ENCODE measurements at places on chromosomes 6 and 20.

- no peak for DNase-seq
Observed at GRCh38 chr20:24698189-24698588, 228.8 kb downstream of the SYNDIG1 start.

GRCh38 chr6:14241255-14242070 is 123.9 kb downstream of the CD83 start:
- no peak for DNase-seq

GRCh38 chr20:19435821-19436220 is 223.4 kb downstream of the SLC24A3 start:
- no peak for DNase-seq

DNA sequence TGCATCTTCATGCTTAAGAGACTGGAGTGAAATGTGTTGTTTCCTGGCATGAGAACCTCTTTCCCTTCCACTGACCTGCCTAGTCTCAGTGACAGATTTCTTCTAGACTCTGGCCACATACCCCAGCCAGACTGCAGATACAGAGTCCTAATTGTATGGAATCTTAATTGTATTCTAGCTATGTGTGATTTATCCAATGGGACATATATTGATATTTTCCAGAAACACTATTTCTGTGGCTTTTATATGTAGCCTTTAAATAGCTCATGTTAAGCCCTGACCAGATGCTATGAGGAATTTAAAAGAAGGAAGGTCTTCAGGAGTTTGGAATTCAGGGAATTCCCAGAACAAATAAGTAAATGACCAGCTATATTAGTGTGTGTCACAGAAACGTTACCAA is 99.0 kb downstream of the FIG4 start:
- peak; percentile 31 for DNase-seq

DNA sequence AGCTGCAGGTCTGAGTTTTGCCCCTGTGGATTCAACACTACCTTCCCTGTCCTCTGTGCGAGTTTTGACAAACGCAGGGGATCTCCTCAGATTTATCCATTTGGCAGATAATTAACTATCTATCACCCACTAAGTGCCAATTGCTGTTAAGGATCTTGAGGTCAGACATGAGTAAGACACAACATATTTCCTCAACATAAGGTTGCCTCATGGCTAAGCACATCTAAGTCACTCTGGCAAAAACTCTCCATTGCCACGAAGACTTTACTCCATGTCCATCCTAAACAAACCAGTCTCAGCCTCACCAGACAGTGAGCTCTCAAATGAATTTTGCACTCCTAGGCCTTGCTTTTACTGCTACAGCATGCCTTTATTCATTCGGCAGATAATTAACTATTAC is 408.4 kb downstream of the MAFB start:
- no peak for DNase-seq

DNA sequence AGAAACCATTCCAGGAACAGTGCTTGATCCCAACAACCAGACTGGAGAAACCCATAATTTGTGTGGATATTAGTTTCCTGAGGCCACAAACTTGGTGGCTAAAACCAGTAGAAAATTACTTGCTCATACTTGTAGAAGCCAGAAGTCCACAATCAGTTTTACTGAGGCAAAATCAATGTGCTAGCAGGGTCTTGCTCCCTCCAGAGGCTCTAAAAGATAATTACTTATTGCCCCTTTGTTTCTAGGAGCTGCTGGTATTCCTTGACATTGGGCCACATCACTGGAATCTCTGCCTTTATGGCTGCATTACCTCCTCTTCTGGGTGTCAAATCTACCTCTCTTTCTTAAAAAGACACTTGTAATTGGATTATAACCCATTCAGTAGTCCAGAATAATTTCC is 142.2 kb upstream of the SAMD5 start:
- DNase-seq = no peak

DNA sequence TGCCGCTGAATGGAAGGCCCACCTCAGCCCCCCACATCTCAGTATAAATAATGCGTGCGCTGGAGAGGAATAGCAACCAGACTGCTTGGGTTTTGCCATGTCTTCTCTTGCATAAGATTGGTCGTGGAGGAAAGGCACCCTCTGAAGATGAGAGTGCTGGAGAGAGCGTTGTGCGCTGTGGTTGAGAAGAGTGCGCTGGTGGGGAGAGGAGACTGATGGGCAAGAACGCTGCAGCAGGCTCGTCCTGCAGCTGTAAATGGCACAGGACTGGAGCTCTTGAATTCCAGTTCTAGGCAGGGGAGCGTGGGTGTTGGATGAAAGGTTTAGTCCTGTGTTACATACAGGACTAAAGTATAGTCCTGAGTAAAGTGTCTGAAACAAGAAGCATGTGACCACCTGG is 51.5 kb downstream of the RPRD1B start:
- DNase-seq = no peak

DNA sequence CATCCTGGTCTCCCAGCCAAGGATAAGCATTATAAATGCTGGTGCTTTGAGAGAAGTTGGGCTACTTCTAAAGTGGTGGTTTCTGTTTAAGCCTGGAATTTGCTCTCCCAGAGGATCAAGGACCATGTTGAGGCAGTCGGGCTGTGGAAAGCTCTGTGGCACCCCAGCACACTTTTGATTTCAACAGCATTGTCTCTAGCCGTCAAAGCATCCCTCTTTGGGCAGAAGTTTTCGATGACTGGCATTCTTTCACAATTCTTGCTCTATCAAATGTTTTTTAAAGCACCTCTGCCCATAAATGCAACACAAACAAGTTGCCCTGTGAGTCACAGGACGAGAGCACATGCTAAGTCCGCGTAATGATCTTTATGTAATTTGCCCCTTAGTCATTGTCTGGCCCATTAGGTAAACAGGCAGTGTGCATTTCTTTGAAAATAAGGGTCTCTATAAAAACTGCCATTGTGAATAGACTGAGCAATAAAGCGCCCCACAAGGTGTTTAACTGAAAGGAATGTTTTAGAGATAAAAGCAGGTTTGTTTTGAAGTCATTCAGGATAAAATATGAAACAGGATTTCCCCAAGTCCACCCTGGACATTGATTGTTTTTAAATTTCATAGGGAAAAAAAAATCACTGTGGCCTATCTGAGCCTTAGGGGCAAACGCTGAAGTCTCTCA is 44.7 kb upstream of the FOXQ1 start:
- no peak for DNase-seq

DNA sequence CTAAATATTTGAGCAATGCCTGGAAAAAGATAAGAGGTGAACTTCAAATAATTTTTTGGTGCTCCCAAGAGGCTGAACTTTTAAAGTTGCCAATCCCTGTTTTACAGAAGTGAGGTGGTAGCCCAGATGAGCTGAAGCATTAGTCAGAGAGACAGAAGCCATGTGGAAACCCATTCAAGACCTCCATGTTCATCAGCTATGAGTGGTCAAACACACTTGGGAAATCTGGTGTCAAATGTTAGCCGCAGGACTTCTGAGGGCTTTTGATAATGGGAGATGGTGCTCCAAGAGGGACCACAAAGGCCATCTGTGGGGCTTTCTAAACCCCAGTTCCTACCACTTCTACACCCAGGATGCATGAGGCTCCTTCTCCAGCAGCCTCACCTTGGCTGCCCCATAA is 77.5 kb upstream of the MRPS10 start:
- no peak for DNase-seq

DNA sequence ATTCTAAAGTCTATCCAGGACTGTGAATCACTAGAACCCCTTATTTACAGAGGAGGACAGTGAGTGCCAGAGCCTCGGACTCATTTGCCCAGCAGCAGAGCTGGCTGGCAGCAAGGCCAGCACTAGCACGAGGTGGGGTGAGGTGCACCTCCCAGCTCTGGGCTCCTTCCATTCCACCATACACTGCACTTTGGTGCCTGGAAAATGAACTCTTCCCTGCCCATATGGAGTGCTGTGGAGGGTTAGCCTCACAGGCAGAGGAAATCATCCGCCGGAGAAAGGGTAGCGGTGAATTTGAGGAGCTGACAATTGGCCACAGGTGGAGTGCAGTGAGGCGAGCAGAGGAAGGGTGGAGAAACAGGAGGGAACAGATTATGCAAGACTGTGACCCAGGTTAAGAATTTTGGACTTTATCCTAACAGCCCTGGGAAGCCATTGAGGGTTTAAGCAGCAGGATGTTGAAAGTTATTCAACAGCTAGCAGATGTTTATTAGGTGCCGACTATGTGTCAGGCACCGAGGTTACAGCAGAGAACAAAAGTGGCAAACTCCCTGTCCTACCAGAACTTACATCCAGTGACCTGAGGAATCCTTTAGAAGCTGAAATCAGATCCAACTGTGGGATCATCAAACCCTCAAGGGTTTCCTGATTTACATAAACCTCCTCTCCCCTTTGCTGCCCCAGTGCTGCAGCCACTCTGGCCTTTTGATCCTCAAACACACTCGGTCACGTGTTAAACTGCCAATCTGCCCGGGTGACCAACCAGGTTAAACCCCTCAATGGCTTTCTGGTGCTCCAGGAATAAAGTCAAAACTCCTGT is 6.2 kb downstream of the TRIM26 start:
- no peak for DNase-seq

DNA sequence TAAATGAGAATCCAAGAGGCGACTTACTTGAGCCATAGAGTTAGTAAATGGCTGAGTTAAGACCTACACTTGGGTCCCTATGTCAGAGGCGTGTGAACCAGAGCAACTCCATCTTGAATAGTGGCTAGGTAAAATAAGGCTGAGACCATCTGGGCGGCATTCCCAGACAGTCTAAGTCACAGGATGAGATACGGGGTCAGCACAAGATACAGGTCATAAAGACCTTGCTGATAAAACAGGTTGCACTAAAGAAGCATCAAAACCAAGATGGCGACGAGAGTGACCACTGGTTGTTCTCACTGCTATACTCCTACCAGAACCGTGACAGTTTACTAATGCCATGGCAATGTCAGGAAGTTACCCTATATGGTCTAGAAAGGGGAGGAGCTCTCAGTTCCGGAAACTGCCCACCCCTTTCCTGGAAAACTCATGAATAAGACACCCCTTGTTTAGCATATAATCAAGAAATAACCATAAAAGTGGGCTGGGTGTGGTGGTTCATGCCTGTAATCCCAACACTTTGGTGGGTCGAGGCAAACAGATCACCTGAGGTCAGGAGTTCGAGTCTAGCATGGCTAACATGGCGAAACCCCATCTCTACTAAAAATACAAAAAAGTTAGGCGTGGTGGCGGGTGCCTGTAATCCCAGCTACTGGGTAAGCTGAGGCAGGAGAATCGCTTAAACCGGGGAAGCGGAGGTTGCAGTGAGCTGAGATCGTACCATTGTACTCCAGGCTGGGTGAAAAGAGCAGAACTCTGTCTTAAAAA is 43.9 kb upstream of the EEF1A1 start:
- no peak for DNase-seq

DNA sequence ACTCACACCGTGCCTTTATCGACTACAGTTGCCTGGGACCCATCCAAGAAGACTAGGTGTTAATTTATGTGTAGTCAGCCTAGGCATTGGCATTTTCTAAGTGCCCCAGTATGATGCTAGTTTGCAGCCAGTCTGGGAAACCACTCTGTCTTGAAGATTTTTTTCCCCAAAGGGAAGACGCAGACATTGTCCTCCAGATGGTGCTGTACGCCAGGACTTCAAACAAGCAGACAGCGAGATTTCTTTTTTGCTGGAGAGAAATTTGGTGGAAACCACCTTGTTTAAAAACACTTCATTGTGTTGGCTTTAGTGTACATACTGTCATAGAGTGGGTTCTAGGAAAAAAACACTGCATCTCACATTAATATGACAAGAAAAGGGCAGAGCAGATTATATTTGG is 30.0 kb downstream of the ALDH5A1 start:
- peak; percentile 22 for DNase-seq

- no peak for DNase-seq
Observed at GRCh38 chr6:1242021-1242420, 69.9 kb upstream of the FOXQ1 start.

GRCh38 chr6:125252891-125253290 is 48.9 kb downstream of the HDDC2 start:
- peak; percentile 18 for DNase-seq

DNA sequence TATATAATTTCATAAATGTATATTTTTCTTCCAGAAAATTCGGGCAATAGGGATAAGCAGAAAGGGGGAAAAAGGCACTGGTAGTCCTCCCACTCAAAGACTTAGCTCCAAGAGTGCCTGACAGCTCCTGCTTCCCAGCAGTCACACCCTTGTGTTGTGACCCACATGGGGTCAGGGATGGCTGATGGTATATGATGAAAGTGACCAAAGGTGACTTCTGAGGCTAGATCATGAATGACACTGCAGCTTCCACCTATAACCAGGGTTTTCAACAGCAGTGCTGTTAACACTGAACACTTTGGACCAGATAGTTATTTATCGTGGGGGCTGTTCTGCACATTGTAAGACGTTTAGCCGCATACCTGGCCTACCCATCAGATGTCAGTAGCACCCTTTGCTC is 22.3 kb downstream of the FAM50B start:
- no peak for DNase-seq

- no peak for DNase-seq
Observed at GRCh38 chr6:168534265-168534664, 93.3 kb downstream of the SMOC2 start.

GRCh38 chr6:129759796-129760605 is 50.0 kb upstream of the ARHGAP18 start:
- no peak for DNase-seq

DNA sequence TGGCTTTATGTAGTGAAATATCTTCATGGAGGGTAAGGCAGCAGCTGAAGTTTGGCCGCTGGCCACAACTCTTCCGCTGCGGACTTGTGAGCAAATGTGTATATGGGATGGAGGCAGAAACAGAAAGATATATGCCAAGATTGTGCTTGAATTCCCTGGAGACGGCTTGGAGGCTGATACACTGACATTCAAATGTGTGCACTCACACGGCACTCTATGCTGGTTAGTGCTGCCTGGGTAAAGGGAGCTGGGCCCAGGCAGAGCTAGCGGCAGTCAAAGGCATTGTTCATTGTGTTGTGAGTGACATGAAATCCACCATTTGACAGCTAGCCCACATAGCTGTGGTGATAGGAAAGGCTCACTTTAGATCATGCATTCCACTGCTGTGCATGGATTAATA is 202.7 kb downstream of the CLIC5 start:
- DNase-seq = no peak

- DNase-seq = no peak
Observed at GRCh38 chr20:50425076-50425475, 85.1 kb upstream of the PTPN1 start.

DNA sequence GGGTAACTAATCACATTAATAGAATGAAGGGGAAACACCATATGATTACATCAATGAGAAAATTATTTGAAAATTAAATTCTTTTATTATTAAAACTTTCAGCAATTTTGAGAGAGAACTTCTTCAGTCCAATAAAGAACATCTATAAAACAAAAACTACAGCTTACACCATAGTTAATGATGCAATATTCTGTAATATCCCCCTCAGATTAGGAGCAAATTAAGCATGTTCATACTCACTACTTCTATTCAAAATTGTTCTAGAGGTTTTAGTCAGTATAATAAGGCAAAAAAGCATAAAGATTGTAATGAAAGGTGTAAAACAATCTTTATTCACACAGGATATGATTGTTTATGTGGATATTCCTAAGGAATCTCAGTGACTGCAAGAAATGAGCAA is 465.4 kb downstream of the CD109 start:
- no peak for DNase-seq

GRCh38 chr20:23655491-23656211 is 17.9 kb upstream of the CST3 start:
- DNase-seq = no peak

Data from AG08396 (cell line).